ENCODE measurements at places on chromosomes 11 and 22.

DNA sequence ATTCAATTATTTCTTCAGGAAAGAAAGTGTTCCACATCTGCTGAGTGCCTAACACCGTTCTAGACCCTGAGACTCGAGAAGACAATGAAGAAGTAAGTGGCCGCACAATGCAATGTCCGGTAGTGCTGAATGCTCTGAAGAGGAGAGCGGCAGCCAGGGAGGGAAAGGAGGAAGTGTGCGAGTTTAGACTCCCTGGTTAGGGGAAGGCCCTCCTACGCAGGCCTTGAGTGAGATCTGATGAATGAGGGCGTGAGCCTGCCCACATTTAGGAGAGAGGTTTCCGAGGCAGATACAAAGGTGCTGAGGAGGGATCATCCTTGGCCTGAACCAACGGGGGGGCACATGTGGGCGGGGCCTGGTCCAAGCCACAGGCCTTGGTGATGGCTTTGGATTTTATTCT is 558.6 kb downstream of the NTM start:
- no peak for DNase-seq

DNA sequence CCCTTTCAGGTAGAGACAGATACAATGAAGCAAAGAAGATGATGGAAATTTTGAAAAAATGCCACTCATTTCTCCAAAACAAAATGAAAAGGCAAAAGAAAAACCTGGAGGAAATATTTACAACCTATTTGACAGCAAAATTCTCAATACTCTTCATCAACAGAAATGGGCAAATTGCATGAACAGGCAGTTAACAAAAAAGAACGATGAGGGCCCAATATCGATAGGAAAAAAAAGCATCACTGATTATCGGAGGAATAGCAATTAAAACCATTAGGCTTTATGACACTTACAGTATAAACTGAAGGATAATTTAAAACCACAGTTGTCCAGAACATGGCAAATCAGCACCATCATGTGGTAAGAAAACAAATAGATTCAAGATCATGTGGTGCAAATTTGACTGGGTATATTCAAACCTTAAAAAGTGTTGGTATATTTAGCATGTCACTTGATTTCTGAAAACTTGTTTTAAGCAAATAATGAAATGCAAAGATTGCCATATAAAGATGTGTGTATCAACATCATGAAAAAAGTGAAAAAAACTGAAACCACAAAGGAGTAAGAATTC is 222.9 kb downstream of the BRD1 start:
- no peak for DNase-seq

GRCh38 chr22:30170129-30170528 is 76.4 kb downstream of the LIF start:
- DNase-seq: no peak

GRCh38 chr11:65069217-65069616 is 10.9 kb upstream of the NAALADL1 start:
- no peak for DNase-seq

DNA sequence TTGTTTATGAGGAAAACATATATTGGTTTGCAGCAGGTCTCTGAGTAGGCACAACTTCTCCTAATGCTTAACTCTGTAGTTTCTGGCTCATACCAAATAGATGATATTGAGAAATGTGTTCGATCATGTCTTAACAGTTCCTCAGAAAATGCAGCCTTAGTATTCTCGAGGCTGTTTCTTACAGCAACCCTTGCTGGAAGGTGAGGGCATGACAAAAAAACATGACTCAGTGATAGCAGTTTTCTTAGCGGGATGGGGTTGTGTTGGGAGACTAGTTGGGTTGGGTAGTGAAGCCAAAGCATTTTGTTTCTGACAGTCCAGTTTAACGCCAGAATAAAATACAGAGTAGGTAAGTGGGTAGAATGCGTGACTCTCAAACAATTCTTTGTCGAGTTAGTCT is 94.7 kb upstream of the PARVA start:
- DNase-seq: no peak

DNA sequence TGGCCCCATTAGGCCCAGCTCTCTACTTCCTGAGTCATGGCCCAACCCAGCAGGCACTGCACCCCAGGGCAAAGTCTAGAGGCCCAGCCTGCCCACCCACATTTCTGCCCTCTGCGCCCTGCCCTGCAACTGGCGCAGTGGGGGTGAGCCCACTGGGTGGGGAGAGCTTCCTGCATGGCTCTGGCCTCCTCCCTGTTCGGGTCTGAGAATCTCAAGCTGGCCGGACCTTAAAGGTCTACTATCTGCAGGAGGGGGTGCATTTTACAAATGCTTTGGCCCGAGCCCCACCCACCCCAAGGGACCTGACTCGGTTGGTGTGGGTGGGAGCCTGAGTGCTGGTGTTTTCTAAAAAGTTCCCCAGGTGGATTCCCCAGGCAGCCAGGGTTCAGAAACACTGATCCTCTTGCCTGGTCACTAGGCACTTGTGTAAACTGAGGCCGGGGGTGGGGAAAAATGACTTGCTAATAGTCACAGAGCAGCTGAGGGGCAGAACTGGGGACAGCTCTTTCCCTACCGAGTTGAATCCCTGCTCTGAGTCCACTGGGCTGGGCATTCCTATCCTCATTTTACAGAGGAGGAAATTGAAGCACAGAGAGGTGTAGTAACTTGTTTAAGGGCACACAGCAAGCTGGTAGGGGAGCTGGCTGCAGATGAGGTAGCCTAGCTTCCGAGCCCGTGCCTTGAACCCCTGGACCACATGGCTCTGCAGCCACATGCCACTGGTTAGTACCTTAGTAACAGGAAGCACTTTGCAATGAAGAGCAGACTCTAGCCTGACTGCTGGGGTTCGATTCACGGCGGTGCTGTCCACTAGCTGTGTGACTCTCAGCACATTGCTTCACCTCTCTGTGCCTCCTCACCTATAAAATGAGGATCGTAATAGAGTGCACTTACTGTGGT is 36.3 kb downstream of the CD82 start:
- DNase-seq: no peak

DNA sequence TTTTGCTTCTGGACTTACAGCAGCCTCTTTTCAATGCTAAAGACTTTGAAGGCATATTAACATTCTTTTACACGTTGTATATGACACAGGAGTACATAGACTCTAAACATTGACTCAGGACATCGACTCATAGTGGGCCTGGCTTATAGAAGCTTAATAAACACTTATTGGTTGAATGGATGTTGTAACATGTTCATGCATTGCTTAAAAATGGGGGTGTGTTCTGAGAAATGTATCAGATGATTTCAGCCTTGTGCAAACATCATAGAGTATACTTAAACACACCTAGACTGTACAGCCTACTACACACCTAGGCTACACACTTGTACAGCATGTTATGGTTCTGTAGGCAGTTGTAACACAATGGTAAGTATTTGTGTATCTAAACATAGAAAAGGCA is 17.9 kb downstream of the TTC17 start:
- no peak for DNase-seq

- no peak for DNase-seq
Observed at GRCh38 chr11:75406338-75406777, 7.0 kb downstream of the RPS3 start.

DNA sequence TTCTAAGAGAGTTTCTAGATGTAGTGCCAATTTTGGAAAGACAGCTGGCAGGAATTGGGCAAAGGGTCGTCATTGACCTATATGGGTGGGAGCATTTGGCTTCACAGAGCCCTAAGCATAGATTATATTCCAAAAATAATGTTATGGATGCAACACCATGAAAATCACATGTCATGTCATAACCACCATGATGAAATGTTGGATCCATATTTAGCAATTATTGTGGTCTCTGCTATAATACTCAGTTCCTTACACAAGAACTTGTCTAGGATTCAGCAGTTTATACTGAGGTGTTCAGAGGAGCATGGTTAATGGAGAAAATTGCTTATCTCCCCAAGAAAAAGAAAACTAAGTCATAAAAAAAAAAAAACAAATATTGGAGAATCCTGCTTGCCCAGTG is 31.6 kb downstream of the NTM start:
- no peak for DNase-seq

- DNase-seq: no peak
Observed at GRCh38 chr22:26847046-26847445, 189.7 kb downstream of the MIAT start.

- DNase-seq: no peak
Observed at GRCh38 chr22:47598864-47599263, 836.4 kb downstream of the TBC1D22A start.

- DNase-seq: no peak
Observed at GRCh38 chr11:1150769-1151365, 6.9 kb upstream of the MUC5AC start.

GRCh38 chr11:33179348-33179803 is 18.1 kb upstream of the CSTF3 start:
- DNase-seq: no peak

DNA sequence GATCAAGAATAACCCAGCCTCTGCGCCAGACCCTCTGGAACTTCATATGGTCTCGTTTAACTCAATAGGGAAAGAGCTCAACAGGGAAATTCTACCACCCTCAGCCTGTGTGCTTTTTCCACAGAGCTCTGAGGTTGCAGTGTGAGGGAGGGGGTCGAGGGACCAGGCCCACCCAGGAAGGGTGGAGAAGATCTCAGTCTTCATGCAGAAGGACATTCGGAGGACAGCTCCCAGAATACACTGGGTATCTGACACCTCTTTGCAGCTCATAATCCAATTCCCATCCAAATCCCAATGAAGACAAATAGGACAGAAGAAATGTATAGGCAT is 56.6 kb downstream of the ST14 start:
- no peak for DNase-seq

- no peak for DNase-seq
Observed at GRCh38 chr11:132911186-132911585, 621.1 kb downstream of the OPCML start.

- DNase-seq: no peak
Observed at GRCh38 chr11:99693941-99694492, 673.3 kb downstream of the CNTN5 start.

- no peak for DNase-seq
Observed at GRCh38 chr11:47617417-47617809, 23.2 kb upstream of the C1QTNF4 start.

DNA sequence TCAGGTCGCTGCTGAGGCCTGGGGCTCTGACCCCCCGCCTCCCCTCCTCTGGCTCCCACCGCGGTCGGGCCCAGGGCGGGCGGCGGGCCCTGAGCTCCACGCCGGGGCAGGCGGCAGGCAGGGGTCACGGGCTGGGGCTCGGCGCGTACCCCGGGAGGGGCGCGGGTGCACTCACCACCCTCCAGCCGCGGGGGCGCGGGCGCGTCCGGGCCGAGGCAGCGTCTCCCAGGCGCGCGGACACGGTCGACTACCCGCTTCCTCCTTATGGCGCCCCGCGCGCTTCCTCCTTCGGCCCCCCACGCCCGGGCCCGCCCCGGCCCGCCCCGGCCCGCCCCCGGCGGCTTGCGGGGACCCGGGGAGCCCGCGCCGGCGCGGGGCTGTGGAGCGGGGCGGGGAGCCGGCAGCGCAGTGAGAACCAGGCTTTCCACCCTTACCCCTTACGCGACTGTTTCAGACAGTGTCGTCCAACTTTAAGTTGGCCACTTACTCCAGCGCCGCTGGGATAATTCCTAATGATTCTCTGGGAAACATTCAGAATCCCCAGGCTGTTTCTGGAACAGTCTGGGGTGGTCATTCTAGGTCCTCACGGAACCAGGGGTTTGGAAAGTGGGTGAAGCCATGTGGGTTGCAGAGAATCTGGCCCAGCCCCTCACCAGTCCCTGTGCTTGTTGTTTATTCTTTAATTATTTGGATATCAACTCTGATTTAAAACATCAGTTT is at the start of gene BID:
TSS of gene BID (minus strand) at position 264 of the 720 bp plus-strand sequence. CDS start 24,353 bp downstream, outside the sequence.
- no peak for DNase-seq

GRCh38 chr11:64862987-64863390 is 15.4 kb downstream of the EHD1 start:
- no peak for DNase-seq

GRCh38 chr11:61754534-61755482 is 2.4 kb downstream of the MYRF start:
- DNase-seq: no peak

GRCh38 chr22:24703101-24703500 is 71.4 kb downstream of the PIWIL3 start:
- DNase-seq: no peak

GRCh38 chr22:46040471-46041465 is 63.8 kb upstream of the WNT7B start:
- no peak for DNase-seq

- DNase-seq: no peak
Observed at GRCh38 chr11:43907028-43907975, 26.7 kb downstream of the ALKBH3 start.

DNA sequence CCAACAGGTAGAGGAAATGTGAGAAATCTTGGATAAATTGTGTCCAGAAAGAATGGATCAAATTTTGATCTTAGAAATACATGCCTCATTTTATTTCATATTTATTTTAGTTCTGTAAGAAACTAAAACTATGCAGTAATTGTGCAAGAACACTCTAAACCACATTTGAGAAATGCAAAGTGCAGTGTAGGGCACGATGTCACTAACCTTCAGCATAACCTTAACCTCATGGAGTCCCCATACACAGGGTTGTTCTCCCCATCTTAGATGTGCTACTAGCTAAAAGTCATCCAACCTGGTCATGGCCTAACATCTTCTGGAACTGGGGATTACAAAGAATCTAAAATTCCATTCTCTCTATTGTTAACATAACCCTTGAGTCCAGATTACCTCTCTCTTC is 48.4 kb upstream of the ARHGAP42 start:
- DNase-seq: no peak

GRCh38 chr11:113942256-113942655 is 32.7 kb upstream of the HTR3A start:
- DNase-seq: no peak

GRCh38 chr11:131914361-131914774 is 544.0 kb downstream of the NTM start:
- DNase-seq: no peak

DNA sequence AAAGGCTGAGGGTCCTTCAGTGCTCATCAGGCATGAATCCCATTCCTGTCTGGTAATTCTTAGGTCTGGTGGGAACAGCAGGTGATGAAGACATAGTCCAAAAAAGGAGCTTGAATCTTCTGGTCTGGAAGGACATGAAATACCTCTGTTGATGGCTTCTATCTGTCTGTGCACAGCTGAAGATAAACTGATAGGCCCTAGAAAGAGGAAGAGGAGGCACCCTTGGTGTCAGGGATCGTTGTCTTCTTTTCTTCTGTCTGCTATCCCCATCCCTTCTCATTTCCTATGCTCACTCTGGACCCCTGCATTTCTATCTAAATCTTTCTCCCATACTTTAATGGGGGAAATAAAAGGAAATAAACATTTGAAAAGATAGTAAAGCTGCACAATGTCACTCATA is 9.4 kb downstream of the AGBL2 start:
- no peak for DNase-seq

- no peak for DNase-seq
Observed at GRCh38 chr11:18987454-18988231, 48.4 kb upstream of the MRGPRX1 start.

DNA sequence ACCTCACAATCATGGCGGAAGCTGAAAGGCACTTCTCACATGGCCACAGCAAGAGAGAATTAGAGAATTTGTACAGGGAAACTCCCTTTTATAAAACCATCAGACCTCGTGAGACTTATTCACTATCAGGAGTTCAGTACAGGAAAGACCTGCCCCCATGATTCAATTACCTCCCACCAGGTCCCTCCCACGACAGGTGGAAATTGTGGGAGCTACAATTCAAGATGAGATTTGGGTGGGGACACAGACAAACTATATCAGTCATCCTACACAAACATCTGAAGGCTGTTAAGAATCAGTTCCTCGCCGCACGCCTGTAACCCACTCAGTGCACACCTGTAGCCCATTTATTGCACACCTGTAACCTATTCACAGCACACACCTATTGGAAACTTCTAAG is 39.8 kb downstream of the CHST1 start:
- DNase-seq: no peak
